ENCODE measurements at places on chromosomes 1 and 21. TPM values are rescaled to one million over a fixed set of nuclear protein-coding genes. Genes with fewer than 3 reads are reported as not detected.
A peak's percentile ranks its signal among the peaks of the same experiment; 100 is the strongest.

GRCh38 chr1:27074175-27074780, 61.6 kb upstream of the TENT5B start:
- DNase-seq, result no peak

The TLCD4 gene
- 4.4 TPM for total RNA-seq

- no peak for DNase-seq
Observed at GRCh38 chr1:203546274-203546673, 52.3 kb downstream of the OPTC start.

- no peak for DNase-seq
Observed at GRCh38 chr1:93196591-93196990, 16.1 kb downstream of the CCDC18 start.

- no peak for DNase-seq
Observed at GRCh38 chr1:215557992-215558626, 9.0 kb upstream of the KCTD3 start.

The ASTN1 gene
- total RNA-seq, result 4.2 TPM

The TRIM17 gene
- total RNA-seq, result 1.2 TPM

DNA sequence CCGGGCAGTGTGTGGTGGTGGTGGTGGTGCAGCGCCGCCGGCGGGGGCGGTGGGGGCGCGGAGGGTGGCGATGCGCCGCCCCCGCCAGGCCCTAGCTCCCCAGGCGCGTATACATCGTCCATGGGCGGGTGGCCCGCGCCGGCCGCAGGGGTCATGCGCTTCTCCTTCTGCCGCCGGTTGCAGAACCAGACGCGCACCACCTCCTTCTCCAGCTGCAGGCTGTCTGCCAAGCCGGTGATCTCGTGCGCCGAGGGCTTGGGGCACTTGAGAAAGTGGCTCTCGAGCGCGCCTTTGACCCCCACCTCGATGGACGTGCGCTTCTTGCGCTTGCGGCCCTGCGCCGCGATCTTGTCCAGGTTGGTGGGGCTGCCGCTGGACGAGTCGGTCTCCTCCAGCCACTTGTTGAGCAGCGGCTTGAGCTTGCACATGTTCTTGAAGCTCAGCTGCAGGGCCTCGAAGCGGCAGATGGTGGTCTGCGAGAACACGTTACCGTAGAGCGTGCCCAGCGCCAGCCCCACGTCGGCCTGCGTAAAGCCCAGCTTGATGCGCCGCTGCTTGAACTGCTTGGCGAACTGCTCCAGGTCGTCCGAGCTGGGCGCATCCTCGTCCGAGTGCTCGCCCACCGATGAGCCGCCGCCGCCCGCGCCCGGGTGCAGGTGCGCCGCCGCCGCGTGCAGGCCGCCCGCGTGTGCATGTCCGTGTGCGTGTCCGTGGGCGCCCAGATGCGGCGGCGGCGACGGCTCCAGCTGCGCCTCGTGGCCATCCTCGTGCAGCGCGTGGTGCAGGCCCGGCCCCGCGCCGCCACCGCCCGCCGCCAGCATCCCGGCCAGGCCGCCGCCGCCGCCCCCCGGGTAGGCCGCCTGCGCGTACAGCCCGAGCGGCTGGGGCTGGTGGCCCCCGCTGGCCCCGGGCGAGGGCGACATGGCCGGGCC, 926 bp downstream of the POU3F1 start:
- DNase-seq, result no peak

GRCh38 chr1:59104191-59104760, 192.6 kb upstream of the FGGY start:
- no peak for DNase-seq

GRCh38 chr1:246803373-246803772, 79.2 kb downstream of the SCCPDH start:
- DNase-seq, result peak; percentile 6

The PRRX1 gene
- 108 TPM for total RNA-seq

DNA sequence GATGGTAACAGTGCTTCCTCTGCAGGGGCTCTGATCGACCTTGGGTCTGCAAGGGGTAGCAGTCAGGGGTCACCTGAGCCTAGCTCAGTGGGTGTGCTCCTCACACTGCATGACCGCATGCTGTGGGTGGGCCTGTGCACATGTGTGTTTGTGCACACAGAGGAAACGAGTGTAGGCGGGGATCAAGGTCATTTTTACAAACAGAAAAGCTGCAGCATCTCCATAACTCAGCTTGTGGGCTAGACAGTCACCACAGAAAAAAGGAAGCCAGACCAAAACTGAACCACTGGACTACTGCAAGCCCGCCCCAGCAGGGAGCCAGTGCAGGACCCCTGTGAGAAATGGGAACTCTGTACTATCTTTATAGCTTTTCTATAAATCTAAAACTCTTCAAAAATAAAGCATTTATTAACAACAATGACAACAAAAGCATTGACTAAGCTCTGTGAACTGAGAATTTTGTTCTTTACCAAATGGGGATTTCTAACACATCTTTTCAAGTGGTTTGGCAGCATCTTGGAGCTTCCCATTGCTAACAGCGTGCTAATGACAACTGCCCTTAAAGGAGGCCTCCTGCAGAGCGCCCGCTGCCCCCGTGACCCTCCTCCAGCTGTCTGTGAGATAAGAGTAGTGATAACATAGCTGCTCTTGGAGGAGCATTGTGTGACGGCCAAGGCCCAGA, 19.9 kb upstream of the NEK2 start:
- no peak for DNase-seq

- DNase-seq, result no peak
Observed at GRCh38 chr1:218219460-218219859, 65.6 kb upstream of the RRP15 start.

DNA sequence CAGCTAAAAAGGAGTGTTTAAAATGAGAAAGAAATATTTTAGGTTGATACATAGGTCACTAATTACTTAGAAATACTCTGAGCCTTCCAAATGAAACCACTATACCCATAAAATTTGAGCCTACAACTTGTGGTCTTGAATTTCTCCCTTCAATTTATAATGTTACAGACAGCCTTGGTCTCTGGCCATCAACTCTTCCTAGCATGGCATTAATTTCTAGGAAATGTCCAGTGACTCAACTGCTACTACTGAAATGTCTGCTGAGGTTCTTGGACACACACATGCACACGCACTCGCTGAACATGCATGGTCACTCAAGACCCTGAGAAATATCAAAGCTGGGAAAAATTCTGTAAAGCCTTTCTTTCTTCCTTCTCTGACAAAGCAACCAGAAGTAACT, 61.1 kb upstream of the SAMSN1 start:
- no peak for DNase-seq

The NBPF4 gene
- not detected for total RNA-seq

- no peak for DNase-seq
Observed at GRCh38 chr1:40886318-40887011, 24.3 kb upstream of the CITED4 start.

- DNase-seq, result no peak
Observed at GRCh38 chr1:17596651-17597509, 57.4 kb downstream of the ARHGEF10L start.

DNA sequence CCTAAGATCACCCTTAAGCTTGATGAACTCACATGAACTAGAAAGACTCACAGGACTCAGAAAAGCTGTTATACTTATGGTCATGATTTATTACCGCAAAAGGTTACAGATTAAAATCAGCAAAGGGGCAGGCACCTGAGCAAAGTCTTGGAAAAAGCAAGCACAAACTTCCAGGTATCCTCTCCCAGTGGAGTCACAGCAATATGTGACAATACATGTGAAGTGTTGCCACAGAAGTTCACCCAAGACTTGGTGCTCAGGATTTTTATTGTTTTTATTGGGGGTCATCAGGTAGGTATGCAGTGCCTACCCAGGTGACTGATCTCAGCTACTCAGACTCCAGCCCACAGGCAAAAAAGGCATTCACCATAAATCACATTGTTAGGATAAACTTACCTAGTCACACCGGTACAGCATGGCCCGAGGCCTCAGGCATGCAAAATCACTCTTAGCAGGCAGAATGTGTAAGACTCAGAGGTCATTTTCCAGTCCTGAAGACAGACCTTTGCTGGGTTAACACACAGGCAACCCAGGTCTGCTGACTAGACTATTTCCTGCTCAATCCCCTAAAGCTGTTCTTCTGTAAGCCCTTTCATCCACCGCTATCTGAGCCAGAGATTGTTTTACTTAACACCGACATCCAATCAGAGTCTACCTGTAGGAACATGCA, 55.6 kb downstream of the SSX2IP start:
- DNase-seq, result no peak

- DNase-seq, result no peak
Observed at GRCh38 chr1:117580436-117580835, 25.4 kb upstream of the TENT5C start.

The ADAMTS5 gene
- 20.4 TPM for total RNA-seq

DNA sequence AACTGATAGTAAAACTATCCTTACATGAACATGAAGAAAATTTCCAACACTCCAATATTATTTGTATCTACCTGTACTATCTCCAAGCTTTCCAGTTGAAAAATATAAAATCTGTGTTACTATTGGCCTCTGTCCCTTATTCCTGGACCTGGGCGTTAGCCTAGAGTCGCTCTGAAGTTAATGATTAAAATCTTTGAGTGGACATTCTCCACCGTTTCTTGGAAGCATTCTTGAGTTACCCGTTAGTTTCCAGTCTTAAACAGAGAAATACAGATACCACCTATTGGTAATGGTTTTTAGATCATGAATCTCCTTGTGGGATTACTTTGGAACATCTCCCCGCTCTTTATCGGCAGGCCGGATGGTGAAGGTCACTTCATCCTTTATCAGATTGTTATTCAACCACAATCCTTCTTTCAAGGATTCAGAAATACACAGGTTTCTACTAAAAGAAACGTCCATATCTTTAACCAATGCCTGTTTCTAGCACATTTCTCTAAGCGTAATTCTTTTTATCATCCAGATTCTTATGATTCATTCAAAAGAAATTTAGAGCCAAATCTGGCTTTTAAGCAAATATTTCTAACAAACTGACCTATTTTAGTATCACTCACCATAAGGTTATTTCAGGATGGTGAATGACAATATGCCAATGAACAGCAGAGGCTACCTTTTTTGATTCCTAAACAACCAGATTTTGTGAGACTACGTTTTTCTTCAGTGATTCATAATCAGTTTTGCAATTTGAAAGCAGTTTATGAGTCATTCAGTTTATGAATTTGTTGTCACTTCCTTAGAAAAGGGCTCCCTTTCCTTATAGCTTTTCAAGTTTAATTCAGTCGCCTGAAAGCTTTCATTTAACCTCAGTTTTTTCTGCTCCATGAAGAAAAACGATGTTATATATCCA, 70.2 kb upstream of the ERRFI1 start:
- no peak for DNase-seq

The MIGA1 gene
- total RNA-seq, result 10.8 TPM

The SH2D1B gene
- total RNA-seq, result not detected

GRCh38 chr1:21143138-21143537, 33.6 kb downstream of the EIF4G3 start:
- no peak for DNase-seq

DNA sequence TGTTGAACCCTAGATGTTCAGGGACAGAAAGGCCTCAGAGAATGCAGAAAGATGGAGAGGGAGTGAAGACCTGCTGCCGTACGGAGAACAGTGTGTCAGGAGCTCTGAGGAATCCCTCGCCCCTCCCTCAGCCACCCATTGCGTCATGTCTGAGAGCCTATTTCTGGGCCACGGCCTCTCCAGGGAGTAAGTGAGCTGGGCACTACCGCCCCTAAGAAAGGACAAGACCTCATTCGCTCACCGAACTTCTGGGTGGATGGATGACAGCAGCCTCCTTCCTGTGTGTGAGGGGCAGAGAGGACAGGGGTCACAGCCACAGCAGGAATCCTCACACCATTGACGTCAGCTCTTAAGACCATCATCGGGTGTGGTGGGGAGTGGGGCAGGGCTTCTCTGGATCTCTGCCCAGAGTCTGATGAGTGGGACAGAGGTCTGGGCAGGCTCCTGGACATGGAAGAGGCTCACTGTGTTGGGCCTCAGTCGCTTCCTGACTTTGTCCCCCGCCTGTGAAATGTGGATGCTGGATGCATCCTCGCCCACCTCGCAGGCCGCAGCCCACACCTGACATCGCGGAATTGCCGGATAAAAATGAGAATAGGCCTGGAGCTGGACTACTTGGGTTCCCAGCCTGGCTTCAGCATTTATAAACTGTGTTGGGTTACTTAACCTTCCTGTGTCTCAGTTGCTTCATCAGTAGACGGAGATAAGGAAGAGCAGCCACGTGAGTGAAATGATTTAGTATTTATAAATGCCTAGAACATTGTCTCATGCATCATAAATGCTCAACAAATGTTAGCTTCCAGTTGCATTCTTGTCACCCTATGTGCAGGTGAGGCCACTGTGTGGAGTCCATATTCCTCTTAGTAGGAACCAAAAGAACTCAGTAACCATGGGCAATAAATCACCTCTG, 238.6 kb downstream of the TRABD2B start:
- DNase-seq, result no peak

DNA sequence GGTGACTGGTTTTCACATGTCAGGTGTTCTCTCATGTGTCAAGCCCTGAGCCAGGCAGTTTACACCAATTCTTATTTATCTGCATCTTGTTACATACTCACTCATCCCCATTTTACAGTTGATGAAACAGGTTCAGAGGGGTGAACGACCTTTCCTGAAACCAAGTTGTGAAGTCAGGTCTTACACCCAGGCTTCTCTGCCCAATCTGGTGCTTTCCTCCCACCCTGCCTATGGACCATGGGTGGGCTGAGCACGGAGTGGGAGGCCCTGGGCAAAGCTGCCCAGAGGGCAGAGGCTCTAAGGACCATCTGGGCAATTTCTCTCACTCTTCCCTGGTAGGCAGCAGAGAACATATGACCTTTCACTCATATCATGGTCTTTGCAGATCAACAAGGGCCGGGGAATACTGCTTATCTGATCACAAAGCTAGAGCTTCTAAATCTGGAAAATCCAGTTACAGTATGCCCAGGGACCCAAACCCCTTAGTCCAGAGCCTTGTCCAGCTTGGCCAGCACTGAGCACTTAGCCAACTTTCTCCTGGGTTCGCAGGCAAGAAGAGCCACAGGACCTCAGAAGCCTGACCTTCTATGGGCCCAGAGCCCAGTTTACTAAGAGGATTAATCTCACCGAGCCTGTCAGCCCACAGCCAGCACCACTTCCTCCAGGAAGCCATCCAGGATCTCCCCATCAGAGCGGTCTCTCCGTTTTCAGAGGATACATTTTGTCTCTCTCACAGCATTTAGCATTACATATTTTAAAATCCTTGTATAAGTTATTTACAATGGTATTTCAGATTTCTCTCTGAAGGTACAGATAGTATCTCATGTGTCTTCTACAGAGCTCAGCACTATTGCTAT, 16.0 kb upstream of the TTC39A start:
- DNase-seq, result no peak

DNA sequence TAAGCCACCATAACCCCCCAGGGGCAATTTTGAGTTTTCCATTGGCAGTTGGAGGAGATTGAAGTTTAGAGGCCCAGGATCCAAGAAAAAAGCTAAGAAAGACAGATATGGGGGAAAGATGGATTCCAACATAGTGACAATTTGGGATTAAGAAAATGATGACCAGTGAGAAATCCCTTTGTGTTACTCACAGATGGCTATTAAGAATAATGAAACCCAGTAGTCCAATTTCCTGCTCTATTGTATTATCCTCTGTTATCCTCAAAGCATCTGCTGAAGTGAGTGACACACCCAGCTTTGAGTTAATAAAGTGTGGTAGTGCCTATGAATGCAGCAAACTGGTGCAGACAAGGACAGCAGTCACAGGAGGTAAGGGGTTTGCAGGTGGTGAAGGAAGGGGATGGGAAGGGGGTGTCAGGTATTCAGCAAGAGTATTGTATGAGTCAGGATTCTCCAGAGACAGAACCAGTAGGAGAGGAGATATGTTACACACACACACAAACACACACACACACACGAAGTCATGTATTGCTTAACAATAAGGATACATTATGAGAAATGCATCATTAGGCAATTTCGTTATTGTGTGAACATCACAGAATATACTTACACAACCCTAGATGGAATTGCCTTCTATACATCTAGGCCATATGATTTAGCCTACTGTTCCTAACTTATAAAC, 112.4 kb upstream of the VANGL1 start:
- DNase-seq, result no peak

GRCh38 chr21:17295997-17296396, 216.8 kb upstream of the CXADR start:
- DNase-seq, result no peak

The IKBKE gene
- 10.1 TPM for total RNA-seq

Data from vagina (tissue), 2 donors.